Activated T-helper 1 cell treated with anti-CD3 and anti-CD28 coated beads, Interleukin-2, amount 50 U/mL, for 16 hours (primary cell): ENCODE measurements at places on chromosomes 5 and 9.

- DNase-seq: no peak
These were observed 139.1 kb downstream of the KCNIP1 start for GRCh38 chr5:170642776-170643436.

GRCh38 chr5:75610201-75610600 lies 1.1 kb upstream of the ANKDD1B start:
- DNase-seq: no peak

DNA sequence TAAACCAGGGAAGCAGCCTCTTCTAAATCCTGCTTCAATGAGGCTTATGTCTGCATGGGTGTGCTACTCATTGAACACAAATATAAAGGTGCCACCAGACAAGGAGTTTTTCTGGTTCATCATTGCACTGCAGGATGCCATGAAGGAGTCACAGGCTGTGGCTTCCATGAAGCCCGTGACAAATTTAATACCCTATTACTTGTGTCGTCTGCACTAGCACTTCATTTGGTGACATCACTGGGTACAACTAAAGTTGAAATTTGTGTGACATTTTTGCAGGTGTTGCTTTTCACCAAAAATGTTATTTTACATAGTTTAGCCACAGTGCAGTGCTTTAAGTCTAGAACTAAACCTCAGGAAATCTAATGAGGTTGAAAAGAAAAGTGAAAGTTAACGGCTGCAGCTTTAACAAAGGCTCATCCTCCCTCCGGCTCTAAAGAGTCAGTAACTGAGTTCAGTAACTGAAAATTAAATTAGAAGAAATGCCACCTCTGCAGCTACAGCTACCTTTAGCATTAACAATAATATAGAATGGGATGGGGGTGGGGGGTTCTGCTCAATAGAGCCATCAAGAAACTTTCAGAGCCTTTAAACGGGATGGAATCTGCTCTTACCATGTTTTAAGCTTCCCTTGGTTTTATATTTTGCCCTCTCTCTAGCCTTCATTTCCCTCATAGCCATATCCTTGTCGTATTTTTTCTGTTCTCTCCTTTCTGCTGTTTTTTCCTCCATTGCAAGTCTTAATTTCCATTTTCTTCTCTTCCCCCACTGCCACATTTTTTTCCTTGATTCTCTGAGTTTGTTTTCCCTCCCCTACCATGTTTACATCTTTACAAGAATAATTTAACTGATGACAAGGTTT lies 233.8 kb upstream of the TMEM161B start:
- DNase-seq: no peak

GRCh38 chr9:114697951-114698351 lies 16.0 kb upstream of the TEX48 start:
- DNase-seq: no peak

- DNase-seq: no peak
These were observed 441.1 kb downstream of the SEMA5A start for GRCh38 chr5:9104571-9105339.

GRCh38 chr5:65244031-65244430 lies 237.7 kb downstream of the ADAMTS6 start:
- no peak for DNase-seq
